Activated CD4-positive, alpha-beta T cell treated with anti-CD3 and anti-CD28 coated beads for 36 hours (primary cell): ENCODE measurements at places on chromosomes 12 and 14. TPM values are rescaled to one million over a fixed set of nuclear protein-coding genes. Genes with fewer than 3 reads are reported as not detected.

The IAPP gene
- total RNA-seq: not detected

The ANO2 gene
- total RNA-seq: not detected

The INSM2 gene
- not detected for total RNA-seq

The SERPINA3 gene
- not detected for total RNA-seq

The AMDHD1 gene
- 1.4 TPM for total RNA-seq

The PPM1H gene
- total RNA-seq: not detected

GRCh38 chr12:43407816-43408645 is 144.0 kb downstream of the ADAMTS20 start:
- no peak for DNase-seq

DNA sequence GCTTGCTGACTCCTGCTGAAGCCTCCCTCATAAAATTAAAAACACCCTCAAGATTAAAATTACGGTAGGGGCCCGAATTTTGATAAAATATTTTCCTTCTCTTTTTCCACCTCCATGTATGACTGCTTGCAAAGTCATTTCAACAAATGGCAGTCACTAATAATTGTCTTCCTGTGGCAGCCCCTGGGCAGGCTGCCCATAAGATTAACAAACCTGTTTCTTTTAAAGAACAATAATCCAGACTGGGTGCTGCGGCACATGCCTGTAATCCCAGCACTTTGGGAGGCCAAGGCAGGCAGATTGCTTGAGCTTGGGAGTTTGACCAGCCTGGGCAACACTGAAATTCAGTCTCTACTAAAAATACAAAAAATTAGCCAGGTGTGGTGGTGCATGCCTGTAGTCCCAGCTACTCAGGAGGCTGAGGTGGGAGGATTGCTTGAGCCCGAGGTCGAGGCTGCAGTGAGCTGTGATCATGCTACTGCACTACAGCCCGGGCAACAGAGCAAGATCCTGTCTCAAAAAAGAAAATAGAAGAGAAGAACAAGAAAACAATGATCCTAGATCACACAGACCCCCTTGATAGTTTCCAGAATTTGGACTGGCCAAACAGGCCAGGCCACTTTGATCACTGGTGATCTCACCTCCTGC is 8.7 kb downstream of the SAV1 start:
- DNase-seq: no peak

DNA sequence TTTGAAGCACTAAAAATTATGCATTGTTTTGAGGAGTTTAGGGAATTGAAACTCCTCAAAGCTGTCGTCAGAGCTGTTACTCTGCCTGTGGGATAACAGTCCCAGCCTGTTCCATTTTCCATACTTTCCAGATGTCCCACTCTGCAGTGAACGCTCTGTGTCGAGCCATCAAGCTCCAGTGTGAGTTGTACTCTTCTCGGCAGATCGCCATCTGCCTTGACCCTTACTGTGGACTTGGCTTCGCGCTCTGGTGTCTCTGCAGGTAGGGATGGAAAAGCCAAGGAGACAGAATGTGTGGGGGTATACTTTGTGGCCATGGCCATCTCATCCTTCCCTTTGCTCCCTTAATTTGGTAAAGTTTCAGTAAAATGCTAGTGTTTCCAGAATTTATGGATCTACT is 35.5 kb upstream of the ATF1 start:
- no peak for DNase-seq

DNA sequence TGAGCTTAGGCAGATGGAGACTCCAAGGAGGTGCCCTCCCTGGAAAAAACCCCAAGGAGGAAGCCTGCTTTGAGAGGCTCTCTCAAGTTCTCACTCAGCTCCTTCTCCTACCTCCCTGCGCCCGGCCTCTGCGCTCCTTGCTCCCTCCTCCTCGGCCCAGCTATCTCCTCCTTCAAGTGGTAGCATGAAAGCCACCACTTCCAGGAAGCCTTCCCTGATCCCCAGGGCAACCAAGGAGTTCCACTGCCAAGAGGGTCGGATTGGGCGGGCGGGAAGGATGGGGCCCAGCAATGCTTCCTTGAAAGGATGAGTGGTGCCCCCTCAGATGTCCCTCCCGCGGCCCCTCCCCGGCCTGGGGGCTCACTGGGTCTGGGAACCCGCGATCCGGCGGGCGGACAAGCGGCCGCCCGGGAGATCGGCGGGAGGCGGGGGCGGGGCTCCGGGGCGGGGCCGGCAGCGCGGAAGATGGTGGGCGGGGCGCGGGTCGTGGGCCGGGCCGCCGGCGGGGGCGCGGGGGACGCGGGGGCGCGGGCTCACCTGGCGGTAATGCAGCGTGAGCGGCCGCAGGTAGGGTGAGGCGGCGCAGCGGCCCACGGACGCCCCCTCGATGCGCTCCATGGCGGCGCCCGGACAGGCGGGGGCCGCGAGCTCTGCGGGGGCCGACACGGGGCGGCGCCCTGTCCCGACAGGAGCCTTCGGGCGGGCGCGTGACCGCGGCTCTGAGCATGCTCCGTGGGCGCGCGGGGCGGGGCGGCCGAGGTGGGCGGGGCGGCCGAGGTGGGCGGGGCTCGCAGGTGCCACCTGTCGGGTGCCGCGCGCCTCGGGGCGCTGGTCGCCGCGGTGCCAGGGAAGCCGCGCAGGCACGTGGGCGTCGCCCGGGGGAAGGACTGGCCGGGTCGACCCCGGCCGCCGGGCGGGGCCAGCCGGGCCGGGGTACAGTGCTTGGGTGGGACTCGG is at the start of gene NUDT14:
TSS of gene NUDT14 (minus strand) at position 721 of the 957 bp plus-strand sequence. CDS start at position 618, 103 bp downstream.
- peak; percentile 93 for DNase-seq

DNA sequence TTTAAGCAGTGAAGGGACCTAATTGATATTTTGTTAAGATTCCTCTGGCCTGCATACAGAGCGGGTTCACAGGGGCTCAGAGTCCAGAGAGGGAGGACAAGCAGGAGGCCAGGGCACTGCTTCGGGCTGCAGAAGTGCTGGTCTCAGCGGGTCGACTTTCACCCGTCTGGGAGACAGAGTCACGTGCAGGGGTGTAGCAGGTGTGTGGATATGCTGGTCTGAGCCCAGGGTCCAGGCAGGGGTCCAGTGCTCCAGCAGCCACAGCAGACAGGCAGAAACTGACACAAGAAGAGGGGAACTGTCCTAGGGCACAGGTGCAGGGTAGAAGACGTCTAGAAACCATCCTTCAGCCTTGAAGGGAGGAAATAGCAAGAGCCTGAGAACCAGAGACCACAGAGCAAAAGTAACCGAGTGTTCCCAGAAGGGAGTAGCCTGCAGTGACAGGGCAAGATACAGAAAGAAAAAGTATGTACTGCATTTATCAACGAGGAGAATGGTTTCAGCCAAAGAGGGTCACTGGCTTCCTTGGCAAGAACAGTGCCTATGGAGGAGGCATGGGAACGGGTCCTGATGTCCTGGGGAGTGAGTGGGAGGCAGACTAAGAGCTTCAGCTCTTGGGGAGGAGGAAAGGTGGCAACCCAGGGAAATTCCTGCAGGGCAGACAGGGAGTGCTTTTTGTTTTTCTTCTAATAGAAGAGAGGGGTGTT is 28.7 kb downstream of the FBXO21 start:
- DNase-seq: no peak

DNA sequence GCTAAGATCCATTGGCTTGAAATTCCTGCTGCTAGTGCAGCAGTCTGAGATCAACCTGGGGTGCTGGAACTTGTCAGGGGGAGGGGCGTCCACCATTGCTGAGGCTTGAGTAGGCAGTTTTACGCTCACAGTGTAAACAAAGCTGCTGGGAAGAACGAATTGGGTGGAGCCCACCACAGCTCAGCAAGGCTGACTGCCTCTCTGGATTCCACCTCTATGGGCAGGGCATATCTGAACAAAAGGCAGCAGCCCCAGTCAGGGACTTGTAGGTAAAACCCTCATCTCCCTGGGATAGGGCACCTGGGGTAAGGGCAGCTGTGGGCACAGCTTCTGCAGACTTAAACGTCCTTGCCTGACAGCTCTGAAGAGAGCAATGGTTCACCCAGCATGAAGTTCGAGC is 191.7 kb downstream of the ALG10B start:
- no peak for DNase-seq

DNA sequence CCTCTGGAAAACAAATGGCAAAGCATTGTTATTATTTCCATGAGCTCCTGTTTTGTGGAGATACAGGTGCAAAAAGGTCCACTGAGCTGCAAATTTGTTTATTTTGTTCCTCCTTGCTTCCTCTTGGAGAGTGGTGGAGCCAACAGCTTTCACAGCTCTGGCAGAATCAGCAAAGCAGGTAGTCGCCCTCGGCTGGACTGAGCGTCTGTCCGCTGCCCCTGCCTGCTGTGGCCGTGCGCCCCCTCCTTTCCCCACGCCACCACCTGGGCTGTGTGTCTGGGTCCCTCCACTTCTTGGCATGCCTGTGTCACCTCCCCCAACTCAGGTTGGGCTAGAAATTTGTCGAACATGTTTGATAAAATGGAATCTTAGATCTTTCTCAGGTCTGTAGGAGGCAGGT is 188.2 kb downstream of the TSPAN9 start:
- DNase-seq: no peak

DNA sequence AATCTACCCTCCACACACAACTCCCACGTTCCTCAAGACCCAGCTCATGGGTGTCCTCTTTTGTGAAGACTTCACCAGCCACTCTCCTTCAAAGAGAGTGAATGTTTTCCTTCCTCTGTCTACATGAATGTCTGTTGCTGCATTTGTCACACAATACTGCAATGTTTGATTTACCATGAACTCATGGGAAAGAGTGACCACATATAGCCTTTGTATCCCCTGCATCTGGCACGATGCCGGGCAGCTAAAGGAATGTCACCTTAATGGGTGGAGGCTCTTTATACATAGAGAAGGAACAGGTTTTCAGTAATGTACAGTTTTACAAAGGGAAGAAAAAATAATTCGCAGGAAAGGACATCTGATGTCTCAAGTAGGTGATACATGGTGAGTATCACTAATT is 12.1 kb upstream of the BCDIN3D start:
- no peak for DNase-seq

GRCh38 chr12:8909752-8910151 is 4.6 kb upstream of the PHC1 start:
- DNase-seq: no peak

- DNase-seq: no peak
Measured at GRCh38 chr12:3035815-3036702, 41.1 kb upstream of the TSPAN9 start.

GRCh38 chr12:39062266-39062996 is 157.0 kb upstream of the CPNE8 start:
- no peak for DNase-seq

GRCh38 chr12:41459906-41460214 is 271.7 kb downstream of the PDZRN4 start:
- DNase-seq: no peak

DNA sequence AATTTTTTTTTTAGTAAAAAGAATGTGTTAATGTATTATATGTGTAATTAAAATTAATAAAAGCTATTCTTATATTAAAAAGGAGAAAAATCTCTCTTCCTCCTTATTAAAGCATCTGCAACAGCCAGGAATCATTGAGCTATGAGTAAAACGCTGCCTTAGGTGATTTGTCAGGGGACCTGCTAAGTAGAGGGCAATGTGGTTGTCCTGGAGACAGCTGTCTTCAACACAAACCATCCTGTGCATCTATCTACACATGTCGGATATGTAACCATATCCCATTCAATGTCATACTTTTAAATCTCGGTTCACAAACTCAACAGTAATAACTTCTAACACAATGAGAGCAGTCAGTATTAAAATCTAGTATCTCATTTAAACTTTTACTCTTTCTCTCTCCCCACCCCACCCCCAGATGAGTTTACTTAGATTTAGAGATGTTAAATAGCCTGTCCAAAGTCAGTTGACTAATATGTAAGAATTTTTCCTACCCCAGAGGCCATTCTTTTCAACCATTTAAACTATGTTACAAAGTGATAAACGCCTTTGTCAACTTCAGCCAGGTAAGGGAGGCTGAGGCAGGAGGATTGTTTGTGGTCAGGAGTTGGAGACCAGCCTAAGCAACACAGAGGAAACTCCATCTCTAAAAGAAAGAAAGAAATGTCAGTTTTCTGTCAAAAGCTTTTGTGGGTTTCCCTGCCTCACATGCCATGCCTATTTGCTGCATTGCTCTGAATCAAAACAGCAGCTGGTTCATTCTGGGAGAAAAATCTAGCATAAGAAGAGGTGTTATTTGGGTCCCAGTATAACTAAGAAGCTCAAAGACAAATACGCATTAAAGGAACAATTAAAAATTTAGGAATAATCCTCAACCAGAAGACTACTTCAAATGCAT is 413.7 kb upstream of the CCDC196 start:
- DNase-seq: no peak

DNA sequence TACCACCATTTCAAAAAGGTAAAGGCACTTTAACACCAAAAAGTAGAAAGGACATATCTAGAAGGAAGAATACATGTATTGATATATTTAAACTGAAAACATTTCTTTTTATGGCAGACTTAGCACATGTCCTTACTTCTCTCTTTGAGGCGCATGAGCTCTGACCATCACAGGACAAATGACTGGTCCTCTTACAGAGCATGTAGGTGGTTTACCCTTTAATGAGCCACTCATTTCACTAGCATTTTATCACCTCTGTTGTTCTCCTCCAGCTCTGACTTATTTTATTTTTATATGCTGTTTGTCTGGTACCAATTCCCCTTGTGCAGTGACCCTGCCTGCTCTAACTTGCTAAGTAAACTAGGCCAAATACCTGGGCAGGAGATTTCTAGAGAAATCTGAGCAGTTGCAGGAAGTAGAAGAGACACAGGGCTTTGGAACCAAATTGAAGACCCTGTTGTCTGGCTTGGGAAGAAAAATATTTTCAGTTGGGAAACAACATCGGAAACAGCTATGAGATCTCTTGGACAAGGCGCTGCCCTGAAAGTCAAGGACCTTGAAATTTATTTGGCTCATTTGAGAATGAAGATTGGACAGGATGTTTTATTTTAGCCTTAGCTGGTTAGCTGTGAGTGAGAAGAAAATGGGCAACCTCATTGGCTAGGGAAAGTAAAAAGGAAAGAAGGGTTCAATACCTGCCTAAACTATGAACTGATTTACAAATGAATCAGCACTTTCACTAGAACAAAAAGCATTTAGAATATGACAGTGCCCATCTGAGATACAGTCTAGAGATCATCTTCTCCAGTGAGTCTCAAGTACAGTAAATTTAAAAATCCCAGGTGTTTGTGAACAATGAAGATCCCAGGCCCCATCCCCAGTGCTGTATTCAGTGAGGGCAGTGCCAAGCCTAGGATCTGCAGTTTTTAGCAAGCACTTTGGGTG is 374.4 kb downstream of the ZFP36L1 start:
- DNase-seq: no peak

DNA sequence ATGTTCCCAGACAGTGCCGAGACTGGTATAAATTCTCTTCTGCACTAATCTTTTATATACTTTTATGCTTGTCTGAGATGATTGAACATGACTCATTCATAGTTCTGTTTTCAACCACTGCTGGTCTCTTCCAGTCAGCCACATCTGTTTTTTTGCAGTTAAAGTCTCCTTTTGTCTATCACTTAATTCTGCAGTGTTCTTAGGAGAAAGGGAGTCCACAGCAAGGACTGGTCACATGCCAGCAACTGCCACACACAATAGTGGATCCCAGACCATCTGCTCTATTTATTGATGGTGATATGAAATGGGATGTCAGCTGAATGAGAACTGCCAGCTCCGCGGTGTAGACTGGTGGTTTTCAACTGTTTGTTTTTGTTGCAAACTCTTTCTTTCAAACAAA is 379.8 kb downstream of the MED13L start:
- DNase-seq: no peak

DNA sequence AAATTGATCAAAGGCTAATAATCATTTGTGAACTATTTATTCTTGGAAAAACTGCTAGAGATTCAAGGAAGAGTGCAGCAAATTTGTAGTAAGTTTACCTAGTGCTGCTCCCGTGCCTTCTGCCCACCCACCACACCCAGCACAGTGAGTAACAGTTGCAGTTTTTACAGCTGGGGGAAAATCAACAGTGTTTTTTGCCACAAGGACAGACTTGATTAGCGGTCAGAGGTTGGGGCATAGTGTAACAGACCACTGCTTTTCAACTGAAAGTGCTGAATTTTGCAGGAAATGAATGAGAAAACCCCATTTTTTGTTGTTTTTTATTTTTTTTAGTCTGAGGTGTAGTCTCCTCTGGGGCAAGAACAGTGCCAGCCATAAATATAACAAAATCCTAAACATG is 7.5 kb upstream of the KLRK1 start:
- no peak for DNase-seq
